ENCODE measurements at places on chromosomes 16 and 17.

GRCh38 chr17:43694081-43694870, 32.6 kb upstream of the MEOX1 start:
- no peak for DNase-seq

- DNase-seq: no peak
Measured at GRCh38 chr16:50519001-50519400, 29.2 kb upstream of the NKD1 start.

DNA sequence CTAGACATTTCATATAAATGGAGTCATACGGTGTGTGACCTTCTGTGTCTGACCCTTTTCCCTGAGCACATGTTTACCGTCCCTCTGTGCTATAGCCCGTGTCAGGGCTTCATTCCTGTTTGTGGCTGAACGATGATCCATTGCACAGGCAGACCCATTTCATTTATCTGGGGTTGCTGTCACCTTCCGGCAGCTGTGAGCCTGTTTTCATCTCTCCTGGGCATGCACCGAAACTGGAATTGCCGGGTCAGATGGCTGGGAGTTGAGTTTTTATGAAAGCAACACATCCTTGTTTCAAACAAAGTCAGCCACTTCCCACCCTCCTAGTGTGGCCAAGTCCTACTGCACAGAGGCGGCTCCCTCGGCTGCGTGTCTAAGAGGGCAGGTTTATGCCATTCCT, 25.5 kb downstream of the BAIAP2 start:
- no peak for DNase-seq

DNA sequence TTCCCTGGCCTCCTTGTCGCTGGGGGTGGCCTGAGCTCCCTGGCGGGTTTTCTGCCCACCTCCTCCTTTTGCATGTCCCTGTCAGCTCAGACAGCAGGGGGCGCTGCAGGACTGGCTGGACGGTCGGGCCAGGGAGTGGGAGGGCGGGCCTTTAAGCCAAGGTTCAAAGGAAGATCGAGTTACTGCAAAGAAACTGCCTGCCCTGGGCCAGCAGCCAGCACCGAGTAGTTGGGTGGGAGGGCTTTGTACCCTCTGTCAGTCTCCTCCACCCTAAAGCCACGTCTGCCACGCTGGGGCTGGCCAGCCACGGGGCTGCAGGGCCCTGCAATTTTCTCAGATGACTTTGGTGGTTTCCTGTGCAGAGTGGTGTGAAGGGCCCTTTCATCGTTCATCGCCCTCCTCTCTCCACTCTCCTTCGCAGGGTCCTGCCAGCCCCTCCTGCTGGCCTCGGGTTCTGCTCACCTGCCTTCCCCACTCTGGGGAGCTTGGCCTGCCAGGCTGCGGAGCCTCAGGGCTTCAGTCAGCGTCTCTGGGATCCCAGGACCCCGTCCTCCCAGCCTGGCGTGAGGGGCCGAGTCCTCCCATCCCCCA, 12.3 kb downstream of the GPR142 start:
- no peak for DNase-seq

GRCh38 chr17:32350666-32351418, 885 bp downstream of the ZNF207 start:
- DNase-seq: no peak

DNA sequence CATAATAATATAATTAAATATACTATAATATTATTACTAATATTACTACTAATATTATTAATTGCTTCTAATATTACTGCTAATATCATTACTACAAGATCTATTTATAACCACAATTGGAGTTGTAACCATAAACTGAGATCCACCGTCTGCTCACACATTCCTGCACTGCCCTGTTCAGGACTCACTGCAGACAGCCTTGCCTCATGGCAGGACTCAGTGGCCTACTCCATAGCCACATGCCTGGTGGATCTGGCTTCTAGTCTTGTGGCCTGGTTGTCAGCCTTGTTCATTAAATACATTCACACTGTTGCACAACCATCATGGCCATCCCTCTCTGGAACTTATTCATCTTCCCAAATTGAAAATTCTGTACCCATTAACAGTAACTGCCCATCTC, 48.0 kb downstream of the SRL start:
- DNase-seq: no peak

- no peak for DNase-seq
Measured at GRCh38 chr17:72187556-72187955, 66.7 kb downstream of the SOX9 start.
